Cardiac fibroblast (primary cell): ENCODE measurements at places on chromosomes 7 and 10.

GRCh38 chr7:148856891-148857290 lies 27.2 kb downstream of the EZH2 start:
- peak; percentile 52 for DNase-seq

DNA sequence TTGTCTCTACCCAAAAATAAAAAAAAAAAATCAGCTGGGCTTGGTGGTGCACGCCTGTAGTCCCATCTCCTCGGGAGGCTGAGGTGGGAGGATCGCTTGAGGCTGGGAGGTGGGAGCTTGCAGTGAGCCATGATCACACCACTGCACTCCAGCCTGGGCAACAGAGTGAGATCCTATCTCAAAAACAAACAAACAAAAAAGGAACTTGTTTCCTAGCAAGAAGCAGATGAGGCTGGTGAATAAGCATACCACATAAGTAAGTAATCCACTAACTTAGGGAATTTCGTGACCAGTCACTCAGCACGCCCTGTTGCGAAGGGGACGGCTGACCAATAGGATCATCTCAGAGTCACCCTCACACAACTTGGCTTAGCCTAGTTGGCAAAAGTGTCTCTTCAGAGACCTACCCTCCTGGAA lies 64.6 kb downstream of the CUX1 start:
- peak; percentile 90 for DNase-seq

DNA sequence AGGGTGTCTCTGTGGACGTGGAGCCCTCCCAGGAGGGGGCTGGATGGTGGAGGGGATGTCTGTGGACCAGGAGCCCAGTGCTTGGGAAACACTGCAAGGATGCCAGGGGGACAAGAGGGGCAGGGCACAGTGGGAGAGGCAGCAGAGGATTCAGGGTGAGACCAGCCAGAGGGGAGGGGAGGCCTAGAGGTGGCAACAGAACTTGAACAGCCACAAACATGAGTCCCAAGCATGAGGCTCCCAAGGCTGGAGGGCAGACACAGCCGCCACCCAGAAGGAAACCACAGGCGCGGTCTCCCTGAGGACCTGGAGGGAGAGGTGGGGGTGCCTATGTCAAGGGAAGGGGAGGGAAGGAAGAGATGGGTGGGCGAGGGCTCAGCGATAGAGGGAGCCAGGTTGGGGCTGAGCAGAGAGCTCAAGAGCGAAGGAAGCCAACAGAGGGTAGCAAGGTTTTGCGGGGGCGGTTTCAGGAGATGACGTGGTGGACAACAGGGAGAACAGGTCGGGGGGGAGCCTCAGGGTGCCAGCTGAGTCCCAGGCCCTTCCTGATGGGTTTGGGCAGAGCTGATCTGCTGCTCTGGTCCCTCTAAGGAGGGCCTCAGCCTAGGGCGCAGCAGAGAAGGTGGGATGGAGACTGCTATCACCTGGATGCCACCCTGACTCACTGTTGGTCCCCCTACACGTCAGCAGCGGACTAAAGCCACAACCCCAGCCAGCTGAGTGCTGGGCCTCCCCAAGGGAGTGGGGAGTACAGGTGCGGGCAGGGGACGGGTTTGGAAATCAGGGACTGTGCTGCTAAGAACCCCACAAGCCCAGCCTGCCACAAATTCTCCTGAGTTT lies 6.7 kb upstream of the PILRA start:
- DNase-seq: no peak

- no peak for DNase-seq
Measured at GRCh38 chr7:158475036-158475678, 112.5 kb downstream of the PTPRN2 start.

DNA sequence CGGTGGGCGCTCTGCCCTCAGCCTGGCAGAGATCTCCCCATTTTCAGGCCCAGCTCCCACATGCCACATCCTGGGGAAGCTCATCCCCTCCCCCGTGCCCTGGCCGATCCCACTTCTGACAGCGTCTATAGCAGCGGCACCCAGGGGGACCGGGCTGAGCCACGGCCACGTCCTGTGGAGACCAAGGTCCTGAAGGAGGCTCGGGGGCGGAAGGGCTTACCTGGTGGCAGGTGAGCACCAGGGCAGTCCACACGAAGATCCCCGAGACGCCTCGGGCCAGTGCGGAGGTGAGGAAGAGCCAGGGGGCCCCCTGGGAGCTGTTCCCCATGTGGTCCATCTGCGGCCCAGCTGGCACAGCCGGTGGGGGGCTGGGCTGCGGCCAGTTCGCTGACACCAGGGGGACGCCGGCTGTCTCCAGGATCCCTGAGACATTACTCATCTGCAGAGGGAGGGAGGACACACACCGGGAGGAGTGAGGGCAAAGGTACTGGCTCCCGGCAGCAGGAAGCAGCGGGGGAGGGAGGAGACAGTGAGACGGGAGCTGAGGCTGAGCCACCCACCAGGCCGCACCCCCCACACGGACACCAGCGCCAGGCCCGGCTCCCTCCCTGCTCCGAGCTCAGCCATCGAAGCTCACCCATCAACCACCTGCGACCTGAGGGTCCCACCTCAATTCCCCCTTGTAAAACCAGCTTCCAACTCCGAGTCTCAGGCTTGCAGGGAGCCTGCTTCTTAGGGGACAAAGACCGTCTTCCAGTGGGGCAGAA lies 776 bp downstream of the TMEM184A start:
- DNase-seq: peak; percentile 85

- DNase-seq: no peak
Measured at GRCh38 chr7:22317632-22318031, 39.3 kb downstream of the RAPGEF5 start.

DNA sequence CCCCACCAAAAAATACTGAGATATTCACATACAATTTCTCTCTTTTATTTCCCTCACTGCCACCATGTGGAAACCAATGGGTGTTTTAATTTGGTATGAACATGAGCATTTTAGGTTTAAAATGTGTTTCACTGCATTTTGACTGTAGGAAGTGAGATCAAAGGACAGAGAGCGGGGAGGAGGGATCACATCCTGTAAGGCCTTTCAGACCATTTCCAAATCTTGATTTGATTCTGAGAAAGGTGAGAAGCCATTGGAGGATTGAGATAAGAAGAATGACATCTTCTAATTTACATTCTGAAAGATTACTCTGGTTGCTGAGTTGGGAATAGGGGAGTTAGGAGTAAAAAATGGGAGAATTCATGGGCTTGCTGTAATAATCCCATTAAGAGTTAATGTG lies 42.5 kb downstream of the GPR141 start:
- no peak for DNase-seq

- DNase-seq: peak; percentile 44
Measured at GRCh38 chr7:24717694-24718320, 39.5 kb downstream of the GSDME start.

DNA sequence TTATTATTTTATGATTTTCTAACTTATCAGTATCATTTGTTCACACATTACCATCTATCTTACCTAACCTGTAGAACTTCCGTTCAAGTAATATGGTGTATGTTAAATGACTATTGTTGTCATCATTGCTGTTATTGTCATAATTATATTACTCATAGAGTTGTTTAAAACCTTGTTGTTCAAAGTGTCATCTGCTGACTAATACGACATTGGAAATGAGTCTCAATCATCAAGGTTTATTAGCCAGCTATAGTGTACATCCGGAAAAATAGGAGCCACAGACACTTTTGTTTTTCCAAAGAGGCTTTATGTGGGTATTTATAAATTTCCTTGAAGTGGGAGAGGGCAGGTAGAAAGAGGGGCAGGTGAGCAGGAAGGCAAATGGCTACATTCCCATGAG lies 386.9 kb upstream of the LRRTM3 start:
- DNase-seq: no peak

- DNase-seq: peak; percentile 75
Measured at GRCh38 chr10:131947631-131948347, 33.9 kb downstream of the BNIP3 start.

DNA sequence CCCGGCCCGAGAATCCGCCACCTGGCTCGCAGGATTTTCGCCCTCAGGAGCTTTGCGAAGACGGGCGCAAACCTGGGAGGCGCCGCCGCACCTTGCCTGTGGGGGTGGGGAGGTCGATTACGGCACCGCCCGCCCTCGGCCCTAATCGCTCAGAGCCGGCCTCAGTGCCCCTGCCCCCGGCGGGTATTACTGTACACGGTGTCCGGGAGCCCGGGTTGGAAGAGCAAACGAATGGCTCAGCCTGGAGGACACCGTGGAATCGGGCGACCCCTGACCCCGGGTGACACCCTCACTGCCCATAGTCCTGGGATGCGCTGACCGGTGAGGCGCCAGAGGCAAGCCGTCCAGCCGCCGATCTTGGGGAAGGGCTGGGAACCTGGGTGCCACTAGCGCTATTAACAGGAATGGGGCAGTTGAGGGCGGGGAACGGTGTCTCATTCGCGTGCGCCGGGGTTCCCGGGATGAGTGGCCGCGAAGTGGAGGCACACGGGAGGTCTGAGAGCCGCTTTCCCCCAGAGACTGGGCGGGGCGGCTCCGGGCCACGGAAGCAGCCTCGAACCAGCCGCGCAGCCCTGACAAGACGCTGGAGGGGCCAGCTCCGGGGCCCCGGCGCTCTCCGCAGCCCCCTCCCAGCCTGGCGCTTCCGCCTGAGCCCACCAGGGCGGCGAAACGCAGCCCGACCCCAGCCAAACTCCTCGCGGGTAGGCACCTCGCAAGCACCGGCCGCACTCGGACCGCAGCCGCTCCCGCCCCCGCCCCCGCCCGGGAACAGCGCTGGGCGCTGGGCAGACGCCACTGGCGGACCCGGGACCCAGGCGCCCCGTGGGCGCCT lies 167.5 kb downstream of the NRF1 start:
- DNase-seq: no peak

DNA sequence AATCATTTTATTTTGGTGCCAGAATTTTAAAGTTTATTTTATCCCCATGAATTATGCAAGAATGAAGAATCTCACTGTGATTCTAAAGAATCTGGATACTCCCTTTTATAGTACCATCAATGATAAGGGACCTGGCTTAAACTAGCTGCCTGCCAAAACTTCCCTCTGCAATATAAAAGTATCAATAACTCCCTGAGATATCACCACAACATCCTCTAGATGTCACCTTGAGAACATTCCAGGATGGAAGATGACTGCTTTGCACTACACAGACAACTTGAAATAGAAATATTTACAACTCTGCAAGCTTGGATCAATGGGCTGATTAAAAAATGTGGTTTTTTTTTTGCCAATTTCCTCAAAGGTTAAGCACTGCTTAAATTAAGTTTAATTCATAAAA lies 142.1 kb downstream of the SLC25A13 start:
- peak; percentile 11 for DNase-seq

GRCh38 chr7:115980159-115980558 lies 50.4 kb downstream of the TFEC start:
- no peak for DNase-seq

- peak; percentile 76 for DNase-seq
Measured at GRCh38 chr10:94403380-94404213, 1.3 kb downstream of the TBC1D12 start.

DNA sequence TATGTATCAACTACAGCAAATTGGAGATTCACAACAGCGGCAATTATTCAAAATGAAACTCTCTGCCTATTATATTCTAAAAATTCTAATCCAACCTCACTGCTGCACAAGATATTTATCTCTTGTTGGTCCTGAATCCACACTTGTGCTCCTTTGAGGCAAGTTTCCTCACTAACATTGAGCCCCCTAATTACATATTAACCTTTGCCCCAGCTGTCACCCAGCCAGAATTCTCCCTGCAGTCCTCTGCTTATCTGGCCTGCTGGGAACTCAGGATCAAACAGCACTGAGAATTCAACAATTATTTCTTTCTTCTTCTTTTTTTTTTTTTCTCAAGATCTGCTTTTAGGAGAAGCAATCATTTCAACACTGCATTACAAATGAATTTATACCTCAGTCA lies 21.5 kb upstream of the PLAC9 start:
- no peak for DNase-seq
